ENCODE measurements at places on chromosomes 6 and 20.

- DNase-seq, result no peak
Measured at GRCh38 chr20:21103582-21104465, 2.3 kb downstream of the LINC00237 start.

- no peak for DNase-seq
Measured at GRCh38 chr6:106574741-106575458, 54.4 kb downstream of the RTN4IP1 start.

DNA sequence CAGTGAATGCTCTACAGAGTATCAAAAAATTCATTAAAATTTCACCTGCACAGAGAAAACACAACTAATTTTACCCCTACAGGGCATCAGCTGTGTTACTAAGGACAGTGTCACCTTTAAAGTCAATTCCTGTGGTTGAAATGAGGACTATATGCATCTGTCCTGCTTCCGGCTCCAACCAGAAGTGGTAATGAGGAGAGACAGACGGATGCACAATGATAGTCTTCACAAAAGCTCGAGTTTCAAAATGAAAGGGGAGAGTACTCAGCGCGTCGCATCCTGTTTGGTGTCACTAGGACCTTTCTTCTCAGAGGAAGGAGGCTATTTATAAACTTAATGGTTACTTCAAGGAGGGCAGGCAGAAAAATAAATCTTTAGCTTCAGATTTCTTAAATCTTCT is 86.5 kb downstream of the LYRM4 start:
- DNase-seq, result no peak

GRCh38 chr20:42639140-42639539 is 550.6 kb downstream of the PTPRT start:
- no peak for DNase-seq

GRCh38 chr6:80382811-80383210 is 276.3 kb downstream of the BCKDHB start:
- DNase-seq, result no peak

DNA sequence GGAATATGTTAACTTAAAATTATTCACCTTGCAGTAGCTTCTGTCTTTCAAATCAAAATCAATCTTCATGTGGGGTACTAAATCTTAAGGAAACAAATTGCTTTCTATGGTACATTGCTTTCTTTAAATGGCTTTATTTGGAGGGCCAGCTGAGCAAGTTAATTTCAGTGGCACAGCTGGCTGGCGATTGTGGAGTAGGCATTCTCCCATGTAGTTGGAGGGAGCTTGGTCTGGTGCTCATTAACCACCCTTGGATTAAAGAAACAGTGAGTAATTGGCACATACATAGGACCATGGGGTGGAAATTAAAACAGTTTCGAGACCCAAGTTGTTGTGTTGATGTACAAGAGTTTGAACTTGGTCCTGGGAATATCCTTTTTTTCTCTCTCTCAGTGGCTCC is 201.3 kb upstream of the CHD6 start:
- DNase-seq, result no peak

DNA sequence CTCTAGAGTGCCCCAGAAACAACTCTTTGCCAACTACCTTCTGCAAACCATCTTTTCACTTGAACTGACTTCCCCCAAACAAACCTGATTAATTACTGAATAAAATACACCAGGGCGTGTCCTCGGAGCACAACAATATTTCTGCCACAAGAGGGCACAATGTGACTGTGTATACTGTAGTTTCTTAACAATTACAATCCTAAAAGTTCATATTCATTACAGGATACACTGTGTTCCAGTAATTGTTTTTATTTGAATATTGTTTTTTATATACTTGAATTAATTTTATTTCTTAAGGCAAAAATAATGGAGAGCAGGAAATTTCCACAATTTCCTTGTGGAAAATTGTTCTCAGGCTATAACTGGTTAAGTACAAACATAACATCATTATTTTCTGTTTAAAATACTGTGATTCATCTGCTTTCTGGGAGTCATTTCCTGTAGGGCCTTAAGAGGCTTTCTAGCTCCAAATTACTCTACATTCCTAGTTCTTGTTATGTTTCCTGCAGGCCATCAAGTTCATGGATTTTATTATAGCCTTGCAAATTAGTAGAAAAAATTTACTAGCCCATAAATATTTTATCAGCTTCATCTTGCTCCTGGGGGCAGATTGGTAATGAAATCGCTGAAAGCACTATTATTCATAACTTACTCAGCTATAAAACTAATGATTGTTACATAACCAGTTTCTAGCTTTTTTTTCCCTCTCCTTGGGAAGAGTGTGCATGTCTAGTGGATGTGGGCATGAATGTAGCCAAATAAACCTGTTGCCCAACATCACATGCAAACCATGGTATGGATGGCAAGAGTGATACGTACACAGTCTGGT is 51.9 kb upstream of the SLC22A16 start:
- DNase-seq, result no peak

- no peak for DNase-seq
Measured at GRCh38 chr6:79335133-79335674, 100.7 kb upstream of the HMGN3 start.

DNA sequence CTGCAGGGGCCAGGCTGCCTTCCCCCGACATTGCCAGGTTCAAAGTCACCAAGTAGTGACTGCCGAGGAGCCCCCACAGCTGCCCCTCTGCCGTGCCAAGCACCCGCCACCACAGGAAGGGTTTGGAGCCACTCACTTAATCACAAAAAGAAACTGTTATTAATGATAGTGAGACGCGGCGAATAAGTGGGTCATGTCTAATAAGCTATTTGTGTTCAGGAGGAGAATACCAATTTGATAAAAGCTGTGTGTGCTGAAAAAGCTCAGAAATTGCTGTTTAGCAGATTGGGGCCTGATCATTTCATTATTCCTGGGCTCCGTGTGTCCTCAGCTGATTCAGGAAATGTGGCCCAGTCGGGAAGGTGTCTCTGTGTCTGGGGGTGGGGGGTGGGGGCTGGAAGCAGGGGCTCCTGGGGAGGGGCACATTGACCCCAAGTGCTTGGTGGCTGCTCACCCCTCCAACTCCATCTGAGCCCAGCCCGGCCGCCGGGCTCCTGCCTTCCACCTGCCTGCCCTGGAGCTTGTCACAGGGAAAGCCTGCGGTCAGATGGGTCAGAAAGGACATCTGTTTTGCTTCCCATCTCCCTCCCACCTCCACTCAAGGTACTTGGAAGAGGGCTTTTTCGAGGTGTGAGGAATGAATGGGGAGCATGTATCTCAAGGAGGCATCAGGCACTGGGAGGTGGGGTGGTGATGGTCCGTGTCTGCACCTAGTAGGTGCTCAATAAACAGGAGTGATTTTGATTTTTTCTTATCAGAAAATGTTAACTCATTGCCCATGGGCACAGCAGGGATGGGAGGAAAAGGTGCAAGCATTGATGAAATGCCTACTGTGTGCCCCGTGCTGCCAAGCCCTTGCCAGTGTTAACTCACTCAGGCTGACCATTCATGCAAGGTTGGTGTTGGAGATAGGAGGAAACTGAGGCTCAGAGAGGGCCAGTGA is 3.0 kb downstream of the VSTM2L start:
- DNase-seq, result no peak

DNA sequence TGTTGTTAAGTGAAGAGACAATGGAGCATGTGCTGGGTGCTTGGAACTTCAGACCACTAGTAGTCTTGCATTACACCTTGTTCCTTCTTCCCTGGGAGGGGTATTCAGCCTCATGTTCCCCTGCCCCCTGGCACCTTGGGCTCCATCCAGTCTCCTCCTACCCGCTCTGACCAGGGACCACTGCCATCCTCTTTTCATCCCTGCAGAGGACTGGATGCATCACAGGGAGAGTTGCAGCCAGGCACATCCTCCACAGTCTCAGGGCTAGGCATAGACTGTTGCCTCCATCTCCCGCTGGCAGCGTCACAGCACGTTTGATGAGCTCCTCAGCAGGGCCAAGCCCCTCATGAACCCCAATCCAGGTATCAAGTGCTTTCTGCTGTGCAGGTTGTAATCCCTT is 1.3 kb upstream of the TAAR8 start:
- DNase-seq, result no peak

Data from anterior cingulate cortex (tissue), 58 donors.